Progenitor cell of endocrine pancreas (in vitro differentiated cells): ENCODE measurements at places on chromosomes 16 and 17.

- no peak for DNase-seq
Observed at GRCh38 chr17:4270736-4271135, 7.0 kb upstream of the ANKFY1 start.

DNA sequence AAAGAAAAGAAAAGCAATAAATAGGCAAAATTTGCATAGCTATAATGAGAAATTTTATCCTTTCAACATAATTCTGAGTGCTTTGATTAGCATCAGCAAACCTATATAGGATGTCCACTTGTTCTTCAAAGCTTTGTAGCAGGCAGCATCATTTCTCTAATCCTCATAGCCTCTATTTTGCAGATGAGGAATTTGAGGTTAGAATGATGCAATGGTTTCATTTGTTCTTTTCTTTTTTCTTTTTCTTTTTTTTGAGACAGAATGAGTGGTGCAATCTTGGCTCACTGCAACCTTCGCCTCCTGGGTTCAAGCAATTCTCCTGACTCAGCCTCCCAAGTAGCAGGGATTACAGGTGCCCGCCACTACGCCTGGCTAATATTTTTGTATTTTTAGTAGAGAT lies 594.4 kb downstream of the TOX3 start:
- DNase-seq = no peak

GRCh38 chr16:80337786-80338185 lies 203.0 kb upstream of the DYNLRB2 start:
- DNase-seq = no peak

DNA sequence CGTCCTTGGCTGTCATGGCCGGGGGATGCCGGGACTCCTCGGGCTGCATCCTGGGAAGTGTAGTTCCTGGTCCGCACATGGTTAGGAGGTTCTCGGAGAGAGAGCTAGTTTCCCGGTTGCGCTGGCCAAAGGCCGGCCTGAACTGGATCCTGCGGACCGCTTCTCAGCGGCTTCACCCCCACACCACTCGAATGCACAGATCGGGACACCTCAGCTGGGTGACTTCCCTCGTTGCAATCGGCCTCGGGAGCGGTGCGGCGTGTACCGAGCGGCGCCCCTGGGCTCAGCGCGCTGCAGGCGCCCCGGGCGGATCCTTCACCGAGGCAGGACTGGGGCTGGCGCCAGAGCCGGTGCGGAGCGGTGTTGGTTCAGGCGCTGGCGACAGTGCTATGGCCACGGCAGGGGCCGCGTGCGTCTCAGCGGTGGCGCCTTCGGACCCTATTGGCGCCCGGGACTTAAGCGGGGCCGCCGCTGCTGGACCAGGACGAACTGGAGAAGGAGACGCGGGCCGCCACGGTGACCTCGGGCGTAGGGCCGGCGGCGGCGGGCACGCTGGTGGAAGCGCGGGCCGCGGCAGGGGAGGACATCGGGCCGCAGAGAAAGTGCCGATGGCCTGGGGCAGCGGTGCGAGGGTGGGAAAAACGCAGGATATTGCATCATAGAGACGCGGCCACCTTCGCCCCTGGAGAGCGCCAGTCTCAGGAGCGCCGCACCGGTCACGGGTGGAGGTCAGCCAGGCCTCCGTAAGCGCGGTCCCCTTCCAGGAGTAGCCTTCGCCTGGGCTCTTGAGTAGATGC lies 11.4 kb downstream of the ZNF629 start:
- peak; percentile 56 for DNase-seq

DNA sequence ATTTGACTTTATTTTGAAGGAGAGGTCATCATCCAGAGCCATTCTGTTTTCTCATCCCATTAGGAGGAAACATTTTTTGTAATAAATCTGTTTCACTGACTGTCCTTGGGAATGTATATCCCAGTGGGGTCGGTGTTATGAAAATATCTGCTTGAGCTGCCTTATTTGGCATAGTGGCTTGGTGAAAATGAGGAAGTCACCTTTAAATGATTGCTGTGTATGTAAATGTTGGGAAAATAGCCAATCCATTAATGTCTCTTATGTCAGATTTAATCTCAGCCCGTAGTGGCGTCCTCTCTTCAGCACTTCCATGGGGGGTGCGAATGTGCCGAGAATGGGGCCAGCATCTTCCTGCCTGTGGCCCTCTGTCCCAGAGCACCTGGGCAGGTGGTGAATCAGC lies 57.6 kb downstream of the BANP start:
- no peak for DNase-seq

DNA sequence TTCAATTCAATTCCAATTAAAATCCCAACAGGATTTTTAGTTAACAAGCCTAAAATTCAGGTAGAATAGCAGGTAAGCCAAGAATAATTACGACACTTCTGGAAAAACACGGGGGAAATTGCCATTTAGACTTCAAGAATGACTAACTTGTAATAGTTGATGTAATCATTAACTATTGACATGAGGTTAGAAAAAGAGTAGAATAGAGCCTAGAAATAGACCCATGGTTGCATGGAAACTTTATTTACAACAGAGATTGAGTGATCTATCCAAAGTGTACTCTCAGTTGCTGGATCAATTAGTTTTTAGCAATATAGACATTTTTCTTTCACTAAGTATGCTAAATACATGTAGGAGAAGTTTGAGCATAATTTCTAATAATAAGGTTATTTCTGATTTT lies 3.6 kb upstream of the SLC13A5 start:
- DNase-seq = no peak

- DNase-seq = no peak
Observed at GRCh38 chr17:73949903-73950592, 253.4 kb upstream of the RPL38 start.

- no peak for DNase-seq
Observed at GRCh38 chr17:72657467-72658317, 434.8 kb downstream of the SLC39A11 start.

- DNase-seq = no peak
Observed at GRCh38 chr17:29959658-29960337, 18.4 kb downstream of the EFCAB5 start.

DNA sequence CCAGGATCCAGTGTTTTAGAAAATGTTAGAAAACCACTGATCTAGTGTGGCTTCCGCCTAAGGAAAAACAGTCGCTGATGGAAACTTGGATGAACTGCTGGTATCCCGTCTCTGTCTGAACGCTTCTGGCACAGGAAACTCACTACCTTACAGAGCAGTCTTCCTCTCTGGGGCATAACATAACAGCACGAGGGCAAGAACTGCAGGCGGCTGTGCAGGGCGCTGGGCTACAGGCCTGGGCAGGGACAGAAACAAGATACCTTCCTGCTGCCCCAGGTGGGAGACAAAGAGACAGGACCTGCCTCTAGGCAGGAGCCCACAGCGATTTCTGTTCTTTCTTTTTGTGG lies 10.5 kb downstream of the MXRA7 start:
- no peak for DNase-seq

- no peak for DNase-seq
Observed at GRCh38 chr17:15470536-15470935, 3.1 kb upstream of the CDRT4 start.

DNA sequence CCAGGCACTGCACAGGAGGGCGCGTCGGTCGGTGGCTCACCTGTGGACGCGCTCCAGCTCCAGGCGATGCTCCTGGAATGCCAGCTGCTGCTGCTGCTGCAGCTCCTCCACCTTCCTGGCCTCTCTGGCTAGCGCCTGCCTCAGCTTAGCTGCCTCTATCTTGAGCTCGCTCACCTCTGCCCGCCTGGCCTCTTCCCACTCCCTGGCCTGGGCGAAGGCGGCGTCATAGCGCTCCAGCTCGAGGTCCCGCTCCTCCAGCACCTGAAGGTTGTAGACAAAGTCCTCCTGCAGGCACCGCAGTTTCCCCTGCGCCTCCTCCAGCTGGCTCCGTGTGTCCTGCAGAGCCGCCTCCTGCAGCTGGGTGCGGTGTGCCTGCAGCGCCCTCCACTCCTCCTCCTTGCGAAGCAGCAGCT lies 11.1 kb downstream of the CCDC57 start:
- DNase-seq = no peak

DNA sequence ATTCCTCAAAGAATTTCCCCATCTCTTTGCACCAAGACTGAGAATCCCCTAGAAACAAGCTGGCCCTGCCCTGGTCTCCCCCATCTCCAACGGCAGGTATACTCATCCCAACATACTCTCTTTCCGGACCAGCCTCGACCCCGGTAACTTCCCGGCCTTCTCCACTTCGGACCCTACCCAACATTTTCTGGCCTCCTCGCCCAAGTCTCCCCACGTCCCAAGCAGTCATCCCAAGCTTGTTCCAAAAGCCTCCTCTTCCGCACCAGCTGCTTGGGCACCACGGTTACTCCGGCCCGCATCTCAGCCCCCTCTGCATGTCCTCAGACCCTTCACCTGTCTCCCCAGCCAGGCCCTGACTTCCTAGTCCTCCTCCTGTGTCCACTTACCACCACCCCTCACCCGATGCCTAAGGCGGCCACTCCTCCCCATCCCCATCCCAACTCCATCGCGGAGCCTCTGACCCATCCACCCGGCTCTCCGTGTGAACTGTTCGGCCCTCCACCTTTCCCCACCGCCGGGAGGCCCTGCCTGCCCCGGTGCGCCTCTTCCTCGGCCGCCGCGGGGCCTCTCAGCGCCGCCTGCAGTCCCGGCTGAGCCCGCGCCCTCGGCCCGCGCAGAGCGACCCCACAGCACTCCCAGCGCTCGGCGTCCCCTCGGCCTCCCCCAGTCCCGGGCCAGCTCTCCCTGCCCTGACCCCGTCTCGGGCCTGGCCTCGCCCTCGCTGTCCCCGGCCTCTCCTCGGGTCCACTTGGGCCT lies 994 bp downstream of the PITPNA start:
- DNase-seq = peak; percentile 42
